AG04449 (cell line): ENCODE measurements at places on chromosomes 13 and 19.

DNA sequence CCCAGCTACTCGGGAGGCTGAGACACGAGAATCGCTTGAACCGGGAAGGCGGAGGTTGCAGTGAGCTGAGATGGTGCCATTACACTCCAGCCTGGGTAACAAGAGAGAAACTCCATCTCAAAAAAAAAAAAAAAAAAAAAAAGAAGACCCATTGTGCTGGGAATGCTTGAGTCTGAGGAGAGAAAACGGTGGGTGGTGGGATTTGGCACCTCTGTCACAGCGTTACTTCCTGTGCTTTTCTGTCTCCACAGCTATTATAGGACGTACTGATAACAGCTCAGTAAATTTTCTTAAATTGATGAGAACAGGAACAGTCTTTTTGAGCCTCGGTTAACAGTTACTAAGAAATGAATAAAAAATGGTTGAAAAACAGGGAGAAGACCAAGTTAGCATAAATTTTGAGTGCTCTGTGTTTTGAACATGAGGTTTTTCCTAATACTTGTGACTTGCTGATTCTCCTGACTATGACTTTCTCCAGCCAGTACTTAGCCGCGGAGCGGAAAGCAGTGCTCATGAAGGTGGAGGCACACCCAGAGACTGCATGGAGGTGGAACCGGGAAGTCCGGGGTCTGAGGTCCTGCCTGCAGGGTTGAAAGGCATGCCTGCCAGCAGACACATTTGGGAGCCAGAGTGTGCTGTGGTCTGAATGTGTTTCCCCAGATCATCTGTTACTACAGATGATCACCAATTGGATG is 55.3 kb upstream of the TEX29 start:
- no peak for DNase-seq

DNA sequence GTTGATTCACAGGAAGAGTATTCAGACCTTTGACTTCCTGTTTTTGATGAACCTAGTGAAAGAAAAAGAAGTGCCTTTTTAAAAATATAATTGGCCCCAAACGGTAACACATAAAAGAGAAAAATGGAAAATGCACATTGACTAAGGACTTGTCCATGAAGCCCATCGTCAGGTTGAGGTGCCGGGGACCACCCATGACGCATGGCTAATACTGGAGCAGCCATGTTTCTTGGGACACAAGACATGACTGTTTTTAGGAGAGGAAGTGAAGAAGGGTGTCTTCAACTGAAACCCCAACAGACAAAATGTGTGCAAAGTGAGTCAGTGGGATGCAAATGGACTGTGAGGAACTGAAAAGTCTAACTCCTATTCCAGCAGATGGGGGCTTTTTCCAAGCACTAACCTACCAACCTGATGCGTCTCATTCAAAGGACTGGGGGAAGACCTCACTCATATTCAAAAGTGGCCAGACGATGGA is 459.4 kb downstream of the FOXO1 start:
- DNase-seq = no peak

DNA sequence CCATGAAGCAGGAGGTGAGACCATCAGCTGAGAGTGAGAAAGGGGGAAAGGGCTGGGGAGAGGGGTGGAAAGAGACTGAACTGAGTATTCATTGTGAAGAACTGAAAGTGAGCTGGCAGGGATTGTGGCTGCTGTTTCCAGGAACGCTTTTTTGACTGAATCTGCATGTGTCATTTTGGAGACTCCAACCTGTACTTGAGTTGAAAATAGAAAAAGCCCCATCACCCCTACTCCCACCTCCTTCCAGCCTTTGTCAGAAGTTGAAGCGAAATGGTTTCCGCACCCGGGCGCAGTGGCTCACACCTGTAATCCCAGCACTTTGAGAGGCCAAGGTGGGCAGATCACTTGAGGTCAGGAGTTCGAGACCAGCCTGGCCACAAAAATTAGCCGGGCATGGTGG is 128.0 kb upstream of the GPR12 start:
- DNase-seq = no peak

DNA sequence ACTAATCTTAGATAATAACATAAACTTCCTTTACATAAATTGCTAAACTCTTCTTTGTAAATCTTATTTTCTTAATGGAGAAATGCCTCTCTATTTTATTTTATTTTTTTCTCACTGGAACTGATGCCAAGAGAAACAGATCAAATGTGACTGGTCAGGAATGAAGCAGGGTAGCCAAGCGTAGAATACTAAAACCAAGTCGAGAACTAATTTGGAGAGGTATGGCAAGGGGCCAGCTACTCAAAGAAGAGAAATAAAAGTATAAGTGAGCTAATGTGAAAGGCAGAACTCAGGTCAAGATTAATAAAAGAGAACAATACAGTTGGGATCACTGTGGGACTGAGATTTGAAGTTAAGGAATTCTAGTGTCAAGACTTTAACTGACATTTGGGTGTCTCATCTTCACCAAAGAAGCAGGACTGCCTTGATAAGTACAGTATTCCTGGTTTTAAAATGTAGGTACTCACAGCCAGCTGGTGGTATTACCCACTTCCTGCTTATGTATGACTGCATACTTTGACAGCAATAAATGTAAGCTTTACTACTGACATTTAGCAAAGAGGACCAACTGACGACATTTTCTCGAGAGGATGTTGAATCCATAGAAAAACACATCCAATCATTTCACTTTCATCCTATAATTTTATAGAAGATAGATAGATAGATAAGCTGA is 1192.2 kb downstream of the EFNB2 start:
- DNase-seq = no peak

GRCh38 chr19:1290196-1290702 is 4.6 kb downstream of the EFNA2 start:
- DNase-seq = no peak

GRCh38 chr13:101576455-101576854 is 124.0 kb downstream of the ITGBL1 start:
- DNase-seq = no peak

- no peak for DNase-seq
These were observed 48.8 kb downstream of the ATP11A start for GRCh38 chr13:112738606-112739005.

DNA sequence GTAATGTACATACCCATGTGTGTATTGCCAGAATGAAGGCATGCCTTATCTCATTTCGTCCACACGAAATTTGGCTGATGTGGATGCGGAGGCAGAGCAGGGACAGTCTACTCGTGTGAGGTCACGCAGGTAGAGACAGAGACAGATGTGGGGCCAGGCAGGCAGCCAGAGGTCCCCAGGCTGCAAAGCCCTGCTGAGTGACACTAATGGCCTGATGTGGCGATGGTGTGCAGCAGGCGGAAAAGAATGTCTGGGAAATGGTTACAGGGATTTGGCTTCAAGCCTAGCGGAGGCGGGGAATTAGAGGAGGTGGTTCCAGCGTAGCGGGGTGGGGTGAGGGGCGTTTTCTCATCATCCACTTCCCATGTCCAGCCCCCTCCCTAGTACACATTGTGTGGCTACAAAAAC is 4.2 kb upstream of the IZUMO2 start:
- no peak for DNase-seq
